ENCODE measurements at places on chromosomes 7 and 10.

DNA sequence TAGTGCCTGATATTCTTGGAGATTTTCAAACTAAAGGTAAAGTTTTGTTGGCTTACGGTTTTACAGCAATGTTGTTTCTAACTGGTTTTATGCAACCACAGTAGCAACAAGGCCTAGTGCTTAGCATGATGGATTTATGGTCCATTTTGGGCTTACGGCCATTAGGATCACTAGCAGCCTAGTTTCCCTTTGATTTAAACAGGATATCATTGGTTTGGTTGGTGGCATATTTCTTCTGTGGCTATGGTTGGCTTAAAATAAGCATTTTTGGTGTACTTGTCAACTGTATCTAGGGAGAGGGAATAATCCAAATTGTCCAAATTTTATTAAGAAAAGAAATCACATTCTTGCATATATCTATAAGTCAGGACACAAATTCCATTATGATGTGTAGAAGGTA, 194.0 kb downstream of the HDAC9 start:
- DNase-seq: no peak

DNA sequence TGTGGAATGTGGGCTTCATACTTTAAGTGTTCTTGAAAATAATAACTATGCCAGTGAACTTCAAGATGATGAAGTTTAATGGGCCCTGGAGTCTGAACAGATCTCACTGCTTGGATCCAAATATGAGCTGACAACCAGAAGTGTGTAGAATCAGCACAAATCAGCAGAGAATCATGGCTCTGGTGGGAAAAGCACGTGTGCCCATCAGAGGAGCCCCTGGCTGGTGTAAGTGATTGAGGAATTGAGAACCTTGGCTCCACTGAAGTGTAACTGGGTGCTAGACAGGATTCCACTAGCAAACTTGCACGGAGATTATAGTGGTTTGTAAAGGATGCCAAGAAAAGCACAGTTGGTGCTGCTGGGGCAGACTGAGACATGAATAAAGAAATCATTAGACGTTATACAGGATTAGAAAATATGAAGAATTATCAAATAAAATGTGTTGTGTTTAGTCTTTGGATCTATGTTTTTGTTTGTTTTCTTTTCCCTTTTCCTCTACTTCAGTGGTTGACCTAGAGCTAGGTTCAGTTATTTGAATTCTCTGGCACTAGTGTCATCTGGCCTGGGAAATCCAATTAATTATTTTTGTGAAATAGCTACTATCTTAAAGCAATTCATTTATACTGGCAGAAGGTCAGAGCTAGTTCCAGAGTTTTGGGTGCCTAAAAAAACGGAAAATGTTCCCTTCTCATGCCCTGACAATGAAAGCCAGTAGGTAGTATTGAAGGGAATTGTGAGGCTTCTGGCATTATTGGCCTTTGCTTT, 175.7 kb upstream of the MEOX2 start:
- DNase-seq: no peak

DNA sequence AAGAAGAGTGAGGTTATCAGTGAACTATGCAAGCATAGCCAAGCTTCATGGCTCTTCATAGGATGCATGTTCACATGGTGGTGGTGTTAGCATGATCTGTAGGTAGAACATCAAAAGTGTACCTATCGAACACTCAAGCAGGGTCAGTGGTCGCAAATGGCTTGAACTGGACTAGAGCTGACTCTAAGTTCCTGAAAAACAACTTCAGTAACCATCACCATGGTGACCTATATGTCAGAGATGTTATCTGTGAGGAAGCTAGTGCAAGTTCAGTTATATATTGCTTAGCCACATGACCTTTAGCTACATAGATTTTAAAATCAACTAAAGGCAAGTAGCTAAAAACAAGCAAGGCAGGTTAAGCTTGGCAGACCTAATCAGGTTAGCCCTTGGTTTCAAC, 163.1 kb upstream of the AGR3 start:
- DNase-seq: no peak

GRCh38 chr7:70052691-70053090, 454.4 kb downstream of the AUTS2 start:
- DNase-seq: no peak

- DNase-seq: no peak
Measured at GRCh38 chr10:44006771-44007170, 358.1 kb upstream of the ZNF32 start.

Data from stimulated activated CD8-positive, alpha-beta memory T cell treated with anti-CD3 and anti-CD28 coated beads, Interleukin-2, amount 100 ng/mL, for 1 hour (primary cell).